ENCODE measurements at places on chromosomes 2 and 18. TPM values are rescaled to one million over a fixed set of nuclear protein-coding genes. Genes with fewer than 3 reads are reported as not detected.

KCNK3 gene
- total RNA-seq = not detected

SCN9A gene
- 2.4 TPM for total RNA-seq

SAG gene
- total RNA-seq = not detected

MOGAT1 gene
- not detected for total RNA-seq

STK17B gene
- 74.0 TPM for total RNA-seq

SLC11A1 gene
- 1.4 TPM for total RNA-seq

MC5R gene
- not detected for total RNA-seq

SKOR2 gene
- total RNA-seq = not detected

DSG4 gene
- total RNA-seq = not detected

SS18 gene
- total RNA-seq = 150 TPM

TGFA gene
- 248 TPM for total RNA-seq

PLGLB1 gene
- total RNA-seq = 2.3 TPM

PDE11A gene
- total RNA-seq = 0.48 TPM

FHOD3 gene
- 14.7 TPM for total RNA-seq

OR6B2 gene
- not detected for total RNA-seq

IL1R1 gene
- total RNA-seq = 4.8 TPM

POLR1A gene
- 17.7 TPM for total RNA-seq

NRP2 gene
- total RNA-seq = 35.6 TPM

BUB1 gene
- total RNA-seq = 6.5 TPM

ANKRD30BL gene
- total RNA-seq = under 0.01 TPM

MOB4 gene
- 28.4 TPM for total RNA-seq

ABCB11 gene
- not detected for total RNA-seq

MORN2 gene
- total RNA-seq = 7.7 TPM

HOXD13 gene
- total RNA-seq = not detected

SOX11 gene
- total RNA-seq = not detected

TMEM178A gene
- 0.43 TPM for total RNA-seq

TAF4B gene
- total RNA-seq = 13.3 TPM

ATOH8 gene
- total RNA-seq = not detected

CNRIP1 gene
- total RNA-seq = 0.96 TPM

RTN4 gene
- total RNA-seq = 107 TPM

ICOS gene
- total RNA-seq = not detected

UPP2 gene
- total RNA-seq = not detected

EML6 gene
- 0.48 TPM for total RNA-seq

HTR2B gene
- total RNA-seq = not detected

CYP27A1 gene
- 3.9 TPM for total RNA-seq

TTC32 gene
- total RNA-seq = 8.3 TPM

Data from tracheal epithelial cell (primary cell).